T-cell (primary cell): ENCODE measurements at places on chromosomes 7 and 10. TPM values are rescaled to one million over a fixed set of nuclear protein-coding genes. Genes with fewer than 3 reads are reported as not detected.

DNA sequence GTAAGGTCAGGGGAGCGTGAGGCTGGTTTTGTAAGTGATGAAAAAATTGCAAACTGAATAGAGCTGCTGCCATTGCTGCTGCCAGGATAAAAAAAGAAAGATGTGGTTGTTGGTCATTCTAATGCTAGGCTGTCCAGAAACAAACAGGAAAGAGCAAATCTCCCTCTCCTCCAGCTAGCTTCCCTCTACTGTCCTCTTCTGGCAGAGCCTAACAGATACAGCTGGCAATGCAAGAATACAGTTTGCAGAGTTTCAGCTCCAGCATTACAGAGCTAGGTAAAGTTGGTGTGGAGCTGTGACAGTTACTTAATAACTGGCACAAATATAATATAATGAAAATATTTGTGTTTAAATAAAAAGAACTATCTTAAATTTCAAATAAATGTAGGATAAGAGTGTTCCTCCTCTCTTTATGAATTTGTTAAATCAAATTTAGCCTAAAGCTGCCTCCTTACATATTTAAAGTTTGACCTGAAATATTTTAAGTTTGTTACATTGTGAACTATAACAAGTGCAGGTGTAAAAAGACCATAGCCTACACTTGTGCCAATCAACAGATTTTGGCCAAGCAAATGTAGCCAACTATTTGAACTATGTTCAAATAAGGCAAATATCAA, 407.7 kb downstream of the SH2D4B start:
- no peak for DNase-seq

DNA sequence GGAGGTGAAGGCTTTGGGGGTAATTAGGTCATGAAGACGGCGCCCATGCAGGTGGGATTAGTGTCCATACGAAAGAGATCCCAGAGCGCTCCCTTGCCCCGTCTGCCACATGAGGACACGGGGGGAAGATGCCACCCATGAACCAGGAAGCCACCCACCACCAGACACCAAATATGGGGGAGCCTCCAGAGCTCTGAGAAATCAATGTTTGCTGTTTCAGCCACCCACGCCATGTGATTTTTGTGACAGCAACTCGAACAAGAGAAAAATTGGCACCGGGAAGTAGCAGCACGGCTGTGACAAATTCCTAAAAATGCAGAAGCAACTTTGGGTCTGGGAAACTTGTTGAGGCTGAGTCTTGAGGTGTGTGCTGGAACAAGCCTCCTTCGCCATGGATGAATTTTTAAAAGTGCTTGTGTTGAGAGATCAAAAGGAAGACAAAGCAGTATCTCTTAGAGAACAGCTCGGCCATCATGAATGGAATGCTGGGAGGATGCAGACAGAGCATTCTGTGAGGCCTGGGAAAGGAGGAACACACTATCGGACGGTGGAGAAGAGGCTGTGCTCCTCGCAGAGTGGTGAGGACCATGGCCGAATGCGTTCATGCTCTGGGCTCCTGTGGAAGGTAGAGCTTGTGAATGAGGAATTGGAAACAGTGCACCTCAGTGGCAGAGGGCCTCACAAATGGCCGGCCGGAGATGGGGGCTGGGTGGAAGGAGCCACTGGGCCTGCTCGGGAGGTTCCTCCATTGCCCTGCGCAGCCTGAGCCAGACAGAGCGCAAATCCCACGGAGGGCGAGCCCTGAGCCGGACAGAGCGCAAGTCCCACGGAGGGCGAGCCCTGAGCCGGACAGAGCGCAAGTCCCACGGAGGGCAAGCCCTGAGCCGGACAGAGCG, 277.5 kb downstream of the PTPRN2 start:
- DNase-seq = no peak

- DNase-seq = no peak
Measured at GRCh38 chr7:148398844-148399365, 191.7 kb upstream of the C7orf33 start.

GRCh38 chr7:80257756-80258155, 123.1 kb downstream of the GNAI1 start:
- DNase-seq = no peak

The KCND2 gene
- total RNA-seq = not detected

DNA sequence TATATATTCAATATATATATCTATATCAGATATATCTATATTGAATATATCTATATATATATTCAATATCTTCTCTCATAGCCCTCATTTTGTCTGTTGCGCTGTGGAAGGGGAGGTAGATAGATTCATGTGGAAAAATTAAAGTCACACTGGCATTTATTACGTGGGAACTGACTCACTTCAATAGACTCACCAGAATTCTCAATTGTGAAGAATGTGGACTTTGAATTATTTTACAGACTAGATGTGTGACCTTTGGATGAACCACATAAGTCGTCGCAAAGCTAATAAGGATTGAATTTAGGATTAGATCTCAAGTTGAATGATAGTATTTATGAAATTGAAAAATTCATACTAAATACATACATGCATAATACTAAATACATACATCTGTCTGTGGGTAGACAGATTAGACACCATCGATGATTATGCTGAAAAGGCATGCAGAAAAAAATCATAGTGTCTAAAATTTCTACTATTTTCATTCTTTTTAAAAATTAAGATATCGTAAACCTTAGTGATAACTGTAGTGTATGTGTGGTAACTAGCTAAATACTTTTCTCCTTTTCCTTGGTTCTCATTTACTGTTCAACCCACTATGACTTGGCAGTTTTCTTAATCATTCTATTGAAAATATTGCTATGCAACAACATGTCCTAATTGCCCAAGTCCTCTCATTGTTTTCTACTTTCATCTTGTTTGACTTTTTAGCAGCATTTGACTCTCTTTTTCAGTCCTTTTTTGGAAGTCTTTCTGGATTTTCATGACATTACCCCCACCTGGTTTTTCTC, 61.8 kb upstream of the A1CF start:
- DNase-seq = no peak

The ASAH2 gene
- total RNA-seq = 3.4 TPM

- no peak for DNase-seq
Measured at GRCh38 chr7:20798081-20798693, 11.5 kb upstream of the SP8 start.

The MMRN2 gene
- 0.09 TPM for total RNA-seq

DNA sequence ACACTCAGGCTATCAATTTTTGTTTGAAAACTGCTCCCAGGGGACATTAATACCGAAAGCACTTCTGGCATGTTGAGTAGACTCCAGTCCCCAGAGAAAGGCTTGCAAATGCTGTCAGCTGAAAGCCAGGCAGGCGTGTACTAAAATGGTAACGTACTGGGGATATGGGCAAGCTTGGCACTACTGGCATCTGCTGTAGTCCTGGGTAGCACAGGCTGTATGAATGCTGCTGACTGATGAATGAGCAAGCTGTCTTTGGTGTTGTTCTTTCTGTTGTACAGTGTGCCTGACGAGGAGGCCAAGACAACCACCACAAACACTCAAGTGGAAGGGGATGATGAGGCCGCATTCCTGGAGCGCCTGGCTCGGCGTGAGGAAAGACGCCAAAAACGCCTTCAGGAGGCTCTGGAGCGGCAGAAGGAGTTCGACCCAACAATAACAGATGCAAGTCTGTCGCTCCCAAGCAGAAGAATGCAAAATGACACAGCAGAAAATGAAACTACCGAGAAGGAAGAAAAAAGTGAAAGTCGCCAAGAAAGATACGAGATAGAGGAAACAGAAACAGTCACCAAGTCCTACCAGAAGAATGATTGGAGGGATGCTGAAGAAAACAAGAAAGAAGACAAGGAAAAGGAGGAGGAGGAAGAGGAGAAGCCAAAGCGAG, 53.5 kb upstream of the AGBL3 start:
- DNase-seq = no peak
